ENCODE measurements at places on chromosomes 13 and 19.

DNA sequence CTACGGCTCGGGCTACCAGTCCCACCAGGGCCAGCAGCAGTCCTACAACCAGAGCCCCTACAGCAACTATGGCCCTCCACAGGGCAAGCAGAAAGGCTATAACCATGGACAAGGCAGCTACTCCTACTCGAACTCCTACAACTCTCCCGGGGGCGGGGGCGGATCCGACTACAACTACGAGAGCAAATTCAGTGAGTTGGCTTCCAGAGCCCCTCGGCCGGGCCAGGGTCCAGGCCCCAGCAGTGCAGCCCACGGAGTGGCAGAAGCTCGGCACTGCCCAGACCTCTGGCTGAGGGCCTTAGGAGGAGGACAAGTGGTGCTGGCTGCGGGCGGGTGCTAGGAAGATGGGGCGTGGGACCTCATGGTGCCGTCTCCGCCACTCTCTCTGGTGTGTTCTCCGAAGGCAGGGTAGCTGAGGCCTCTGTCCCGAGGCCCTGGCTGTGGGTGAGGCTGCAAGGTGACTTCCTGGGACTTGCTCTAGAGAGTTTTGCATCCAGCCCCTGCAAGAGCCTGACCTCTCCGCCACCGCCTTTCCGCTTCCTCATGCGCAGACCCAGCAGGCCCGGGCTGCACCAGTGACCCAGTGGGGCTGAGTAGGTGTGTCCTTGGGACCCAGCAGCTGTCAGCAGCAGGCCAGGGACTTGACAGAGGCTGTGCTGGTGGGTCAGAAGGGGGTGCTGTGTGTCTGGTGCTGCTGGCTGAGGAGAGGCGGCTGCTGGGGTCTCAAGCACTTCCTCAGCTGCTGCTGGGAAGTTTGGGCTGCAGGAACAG is 13.5 kb upstream of the QTRT1 start:
- DNase-seq, result no peak

DNA sequence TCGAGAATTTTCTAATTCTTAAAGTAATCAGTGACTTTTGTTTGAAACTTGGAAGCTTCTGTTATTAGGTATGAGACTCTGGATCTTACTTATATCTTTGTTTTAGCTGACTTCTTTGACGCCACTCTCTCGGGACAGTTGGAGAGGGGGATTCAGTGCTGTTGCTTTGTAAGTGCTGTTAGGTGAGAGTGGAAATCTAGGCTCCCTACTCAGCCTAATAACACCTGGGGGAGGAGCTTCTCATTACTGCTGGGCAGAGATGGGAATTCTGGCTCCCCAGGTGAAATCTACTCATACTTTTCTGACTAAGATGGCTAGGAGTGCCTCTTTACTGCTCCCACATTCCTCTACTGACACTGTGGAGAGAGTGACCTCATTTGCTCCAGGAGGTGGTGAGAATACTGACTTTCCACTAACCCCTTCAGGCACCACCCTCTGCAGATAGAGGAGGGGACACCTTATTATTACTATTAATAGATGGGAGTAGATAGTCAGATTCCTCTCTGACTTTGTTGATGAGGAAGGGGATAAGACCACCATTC is 324.9 kb upstream of the SPRY2 start:
- no peak for DNase-seq

GRCh38 chr19:1860042-1860775 is 3.2 kb downstream of the KLF16 start:
- peak; percentile 87 for DNase-seq

- no peak for DNase-seq
These were observed 2.8 kb upstream of the NLRP12 start for GRCh38 chr19:53826876-53827275.

GRCh38 chr13:83730674-83731073 is 151.6 kb downstream of the SLITRK1 start:
- no peak for DNase-seq

- DNase-seq, result no peak
These were observed 487.6 kb downstream of the EFNB2 start for GRCh38 chr13:106047859-106048258.

GRCh38 chr19:41956621-41957020 is 2.5 kb downstream of the RABAC1 start:
- no peak for DNase-seq

DNA sequence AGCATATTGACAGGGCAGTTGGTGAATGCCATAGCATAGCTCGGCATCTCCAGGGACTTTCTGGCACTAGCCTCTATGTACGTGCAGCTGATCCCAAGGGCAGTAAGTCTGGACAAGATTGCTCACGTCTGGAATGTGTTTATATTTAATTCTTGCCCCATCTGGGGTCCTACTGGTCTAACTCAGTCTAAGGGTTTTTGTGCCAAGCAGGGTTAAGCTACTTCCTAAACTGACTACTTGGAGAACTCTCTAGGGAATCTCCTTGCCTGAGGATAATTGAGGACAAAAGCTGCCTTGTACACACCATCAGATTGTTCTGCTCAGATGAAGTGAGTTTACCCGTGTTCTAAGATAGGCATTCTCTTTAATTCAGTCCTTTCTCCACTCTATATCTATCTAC is 358.1 kb downstream of the MYO16 start:
- no peak for DNase-seq

GRCh38 chr19:45969676-45970075 is 4.0 kb downstream of the NOVA2 start:
- no peak for DNase-seq

GRCh38 chr19:10474962-10475451 is 28.1 kb downstream of the KEAP1 start:
- no peak for DNase-seq

DNA sequence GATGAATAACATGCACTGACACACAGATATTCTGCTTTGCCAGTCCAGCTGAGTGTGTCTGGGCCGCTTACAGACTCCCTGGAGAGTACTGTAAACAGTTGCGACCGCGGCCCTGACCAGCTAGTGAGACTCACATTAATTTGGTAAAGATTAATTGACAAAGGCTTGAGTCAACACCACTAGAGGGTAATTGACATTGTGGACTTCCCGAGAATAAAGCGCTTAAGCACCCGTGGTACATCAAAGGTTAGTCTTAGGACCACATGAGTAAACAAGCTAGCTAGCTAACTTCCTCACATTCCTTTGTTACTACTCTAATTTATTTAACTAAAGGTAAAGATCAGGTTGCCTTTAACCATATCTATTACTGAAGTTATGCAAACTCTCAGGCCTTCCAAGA is 624.4 kb upstream of the ARGLU1 start:
- no peak for DNase-seq
